Peyer's patch (tissue), 4 donors: ENCODE measurements at places on chromosomes 1 and 21. TPM values are rescaled to one million over a fixed set of nuclear protein-coding genes. Genes with fewer than 3 reads are reported as not detected.

DNA sequence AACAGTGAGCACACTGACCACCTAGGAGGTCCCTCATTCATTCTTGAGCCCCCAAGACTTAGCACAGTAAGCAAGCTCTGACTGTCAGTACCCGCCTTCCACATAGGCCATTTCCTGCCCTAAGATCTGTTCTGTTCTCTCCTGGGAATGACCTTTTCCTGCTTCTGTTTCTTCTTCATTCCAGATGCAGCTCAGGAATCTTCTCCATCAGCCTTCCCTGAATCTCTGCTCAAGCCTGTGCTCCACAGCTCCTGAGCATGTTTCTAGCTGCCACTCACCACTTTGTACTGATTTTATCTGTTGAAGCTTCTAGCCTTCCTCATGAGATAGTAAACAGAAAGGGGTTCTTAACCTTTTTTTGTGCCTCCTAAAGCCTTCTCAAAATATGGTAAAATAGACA lies 56.6 kb downstream of the ZNF281 start:
- DNase-seq: no peak

GRCh38 chr1:217617126-217617525 lies 13.8 kb downstream of the GPATCH2 start:
- DNase-seq: no peak

The FGR gene
- 5.5 TPM for total RNA-seq

DNA sequence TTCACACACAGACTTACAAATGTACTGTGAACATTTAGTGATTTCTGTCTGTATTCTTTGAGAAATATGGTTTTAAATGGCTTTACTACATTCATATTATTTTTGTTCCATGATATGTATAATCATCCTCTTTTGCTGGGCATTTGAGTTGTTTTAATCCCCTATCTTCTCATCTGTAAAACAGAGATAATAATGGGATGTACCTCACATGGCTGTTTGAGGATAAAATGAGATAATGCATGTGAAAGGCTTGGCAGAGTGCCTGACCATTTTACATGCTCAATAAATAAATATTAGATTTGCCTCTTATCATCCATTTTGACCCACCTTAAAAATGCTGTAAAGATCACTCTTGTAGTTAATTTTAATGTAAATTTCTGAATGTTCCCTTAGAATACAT lies 197.2 kb downstream of the C1orf94 start:
- DNase-seq: no peak

The NEGR1 gene
- total RNA-seq: 2.5 TPM
